ENCODE measurements at places on chromosomes 12 and 14.

- no peak for DNase-seq
These were observed 11.5 kb downstream of the C14orf180 start for GRCh38 chr14:104591031-104591430.

- no peak for DNase-seq
These were observed 107.0 kb upstream of the PRICKLE1 start for GRCh38 chr12:42696406-42697149.

DNA sequence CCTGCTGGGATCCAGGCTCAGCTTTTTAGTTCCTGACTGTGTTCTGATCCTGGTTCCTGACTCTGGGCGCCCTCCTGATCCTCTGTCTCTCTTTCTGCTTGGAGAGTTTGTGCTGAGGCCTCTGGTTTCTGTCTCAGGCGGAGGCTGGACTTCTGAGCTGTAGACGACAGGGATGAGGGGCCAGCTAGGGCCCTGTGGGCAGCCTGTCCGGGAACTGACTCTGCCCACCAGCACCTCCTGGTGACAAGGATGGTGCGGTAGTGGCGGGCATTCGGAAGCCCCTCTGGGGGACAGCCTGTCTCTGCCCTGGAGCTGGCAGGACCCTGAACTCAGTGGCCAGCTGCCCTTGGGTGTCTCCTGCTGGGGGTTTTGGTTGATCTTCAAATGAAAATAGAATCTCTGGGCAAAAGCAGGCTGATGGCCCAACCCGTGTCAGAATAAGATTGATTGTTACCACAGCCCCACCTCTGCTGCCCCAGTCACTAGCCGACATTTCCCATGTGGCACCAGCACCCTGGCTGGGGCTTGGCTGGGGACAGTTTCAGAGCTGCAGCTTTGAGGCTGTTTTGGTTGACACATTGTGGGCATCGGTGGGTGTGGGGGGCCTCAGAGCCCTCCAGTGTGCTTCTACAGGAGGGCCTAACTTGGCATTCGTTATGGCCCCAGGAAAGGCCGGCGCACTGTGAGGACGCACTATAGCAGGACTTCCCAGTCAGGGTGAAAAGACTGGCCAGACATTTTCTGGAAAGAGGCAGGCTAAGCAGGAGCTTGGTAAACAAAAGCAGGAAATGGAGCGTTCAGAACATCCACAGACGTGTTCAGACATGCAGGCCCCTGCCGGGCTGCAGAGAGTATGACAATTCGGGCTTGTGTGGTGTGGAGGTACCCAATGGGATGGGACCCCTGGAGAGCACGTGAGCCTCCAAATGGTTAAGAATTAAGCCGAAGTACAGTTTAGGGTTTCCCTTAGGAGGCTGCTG lies 16.2 kb downstream of the KRT80 start:
- no peak for DNase-seq

- peak; percentile 74 for DNase-seq
These were observed 311.9 kb downstream of the DUSP6 start for GRCh38 chr12:89040146-89040964.

- no peak for DNase-seq
These were observed 38.7 kb downstream of the STK38L start for GRCh38 chr12:27282754-27283153.

GRCh38 chr14:22980672-22981089 lies 1.7 kb downstream of the AJUBA start:
- peak; percentile 56 for DNase-seq

DNA sequence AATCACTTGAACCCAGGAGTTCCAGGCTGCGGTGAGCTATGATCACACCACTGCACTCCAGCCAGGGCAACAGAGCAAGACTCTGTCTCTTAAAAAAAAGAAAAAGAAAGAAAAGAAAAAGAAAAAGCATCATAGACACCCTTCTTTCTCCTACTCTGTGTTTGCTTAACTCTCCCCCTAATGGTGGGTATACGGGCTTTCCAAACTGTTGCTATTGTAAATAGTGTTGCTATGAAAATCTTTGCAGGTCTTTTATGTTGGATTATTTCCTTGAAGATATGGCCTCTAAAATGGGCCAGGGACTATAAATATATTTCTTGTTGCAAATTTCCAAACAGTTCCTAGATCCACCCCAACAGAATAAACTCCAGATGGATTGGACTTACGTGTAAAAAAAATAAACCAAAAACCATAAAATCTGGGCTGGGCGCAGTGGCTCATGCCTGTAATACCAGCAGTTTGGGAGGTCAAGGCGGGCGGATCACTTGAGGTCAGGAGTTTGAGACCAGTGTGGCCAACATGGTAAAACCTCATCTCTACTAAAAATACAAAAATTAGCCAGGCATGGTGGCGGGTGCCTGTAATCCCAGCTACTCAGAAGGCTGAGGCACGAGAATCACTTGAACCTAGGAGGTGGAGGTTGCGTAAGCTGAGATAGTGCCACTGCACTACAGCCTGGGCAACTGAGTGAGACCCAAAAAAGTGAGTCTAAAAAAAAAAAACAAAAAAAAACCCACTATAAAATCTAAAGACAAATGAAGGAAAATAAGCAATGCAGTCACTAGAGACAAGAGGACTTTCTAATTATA lies 25.9 kb downstream of the NFKBIA start:
- no peak for DNase-seq

DNA sequence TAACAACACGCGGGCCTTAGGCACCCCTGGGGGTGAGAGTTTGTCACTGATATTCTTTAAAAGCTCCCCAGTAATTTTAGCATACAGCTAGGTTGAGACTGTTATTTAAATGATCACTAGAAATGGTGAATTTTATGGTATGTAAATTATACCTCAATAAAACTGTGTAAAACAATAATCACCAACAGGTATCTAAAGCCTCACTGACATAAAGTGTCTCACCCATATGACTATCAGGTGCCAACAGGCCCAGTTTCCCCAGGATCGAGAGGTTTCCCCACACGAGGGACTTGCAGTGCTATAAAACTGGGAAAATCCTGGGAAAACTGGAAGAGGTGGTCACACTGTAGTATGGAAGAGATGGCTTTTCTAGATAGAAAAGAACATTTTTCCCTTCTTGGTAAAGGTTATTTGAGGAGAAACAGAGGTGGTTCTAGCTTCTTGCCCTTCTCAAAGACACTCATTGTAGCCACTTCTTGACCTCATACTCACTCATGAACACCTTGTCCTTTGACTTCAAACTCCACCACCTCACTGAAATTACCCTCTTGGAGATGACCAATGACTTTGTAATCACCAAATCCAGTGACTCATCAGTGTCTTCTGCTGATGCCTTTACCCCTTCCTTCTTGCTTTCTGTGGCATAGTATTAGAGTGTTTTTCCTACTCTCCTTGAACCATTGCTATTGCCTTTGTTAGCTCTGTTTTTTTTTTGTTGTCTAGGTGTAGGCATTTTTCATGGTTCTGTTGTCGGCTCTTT lies 24.8 kb upstream of the NUBPL start:
- DNase-seq = no peak

GRCh38 chr12:80580254-80580653 lies 127.2 kb upstream of the MYF6 start:
- DNase-seq = no peak

DNA sequence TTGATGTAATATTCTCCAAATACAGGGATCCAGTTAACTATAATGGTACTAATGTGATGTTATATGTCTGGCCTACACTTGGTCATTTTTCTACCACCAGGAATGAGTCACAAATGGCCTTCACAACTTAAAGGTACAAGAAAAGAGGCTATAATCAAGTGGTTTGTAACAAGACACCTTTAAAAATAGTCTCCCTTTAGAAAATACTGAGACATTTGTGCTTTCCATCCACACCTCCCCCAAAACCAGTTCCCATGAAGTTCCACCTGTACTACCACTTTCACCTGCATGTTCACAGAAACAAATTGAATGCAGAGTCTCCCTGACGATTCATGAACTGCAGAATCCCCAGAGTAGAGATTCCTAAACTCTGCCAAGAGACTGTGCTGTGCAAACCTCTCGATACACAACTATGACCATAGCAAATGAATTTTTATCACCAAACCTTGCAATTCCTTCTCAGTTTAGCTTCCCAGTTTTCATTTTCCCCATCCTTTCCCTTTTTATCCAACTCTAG lies 6.0 kb downstream of the BTG1 start:
- peak; percentile 38 for DNase-seq

GRCh38 chr12:111283521-111283920 lies 85.4 kb downstream of the PHETA1 start:
- DNase-seq = no peak

DNA sequence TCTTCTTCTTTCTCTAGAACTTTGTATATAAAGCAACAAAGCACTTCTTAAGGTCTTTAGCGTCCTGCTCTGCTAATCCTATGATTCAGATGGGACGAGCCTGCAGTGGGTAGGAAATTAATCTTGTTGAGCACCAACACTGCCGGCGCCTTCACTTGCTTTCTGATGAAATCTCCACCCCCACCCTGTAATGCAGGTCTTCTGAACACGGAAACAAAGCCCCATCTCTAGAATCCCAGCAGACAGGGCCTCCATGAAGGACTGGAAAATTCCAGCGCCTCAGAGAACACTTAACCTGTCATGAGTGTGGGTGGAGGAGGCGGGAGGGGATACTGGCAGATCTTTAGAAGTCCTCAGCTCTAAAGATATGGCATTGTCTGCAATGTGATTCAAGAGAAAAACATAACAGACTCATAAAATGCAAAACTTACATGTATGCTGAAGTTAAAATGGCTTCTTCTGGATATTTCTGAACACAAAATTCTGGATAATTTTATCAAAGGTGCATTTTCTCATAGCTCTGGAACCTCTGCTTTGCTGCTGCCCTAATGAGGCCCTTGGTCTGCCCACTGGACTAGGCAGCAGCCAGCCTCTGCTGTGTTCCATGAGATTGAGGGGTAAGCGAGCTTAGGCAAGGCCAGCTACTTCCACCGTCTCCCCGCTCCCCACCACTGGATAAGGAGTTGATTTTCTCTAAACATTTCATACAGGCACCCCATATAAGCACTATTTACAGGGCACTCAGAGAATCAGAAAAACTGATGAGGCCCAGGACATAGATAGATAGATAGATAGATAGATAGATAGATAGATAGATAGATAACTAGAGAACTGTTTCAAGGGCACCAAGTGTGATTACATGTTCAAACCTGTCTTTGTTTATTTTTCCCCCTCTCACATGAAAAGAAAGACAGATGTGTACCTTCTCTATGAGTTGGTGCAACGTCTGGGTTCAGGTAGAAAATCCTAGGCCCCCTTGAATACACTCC lies 43.1 kb downstream of the ZFP36L1 start:
- no peak for DNase-seq

DNA sequence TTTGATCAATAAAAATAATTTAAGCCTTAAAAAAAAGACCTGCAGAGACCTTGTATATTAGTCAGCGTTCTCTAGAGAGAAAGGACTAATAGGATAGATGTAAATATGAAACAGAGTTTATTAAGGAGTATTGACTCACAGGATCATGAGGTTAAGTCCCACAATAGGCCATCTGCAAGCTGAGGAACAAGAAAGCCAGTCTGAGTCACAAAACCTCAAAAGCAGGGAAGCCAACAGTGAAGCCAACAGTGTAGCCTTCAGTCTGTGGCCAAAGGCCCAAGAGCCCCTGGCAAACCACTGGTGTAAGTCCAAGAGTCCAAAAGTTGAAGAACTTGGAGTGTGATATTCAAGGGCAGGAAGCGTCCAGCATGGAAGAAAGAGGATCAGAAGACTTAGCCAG lies 66.3 kb downstream of the TBX5 start:
- DNase-seq = no peak

- DNase-seq = no peak
These were observed 57.6 kb downstream of the NCOR2 start for GRCh38 chr12:124509676-124510300.

DNA sequence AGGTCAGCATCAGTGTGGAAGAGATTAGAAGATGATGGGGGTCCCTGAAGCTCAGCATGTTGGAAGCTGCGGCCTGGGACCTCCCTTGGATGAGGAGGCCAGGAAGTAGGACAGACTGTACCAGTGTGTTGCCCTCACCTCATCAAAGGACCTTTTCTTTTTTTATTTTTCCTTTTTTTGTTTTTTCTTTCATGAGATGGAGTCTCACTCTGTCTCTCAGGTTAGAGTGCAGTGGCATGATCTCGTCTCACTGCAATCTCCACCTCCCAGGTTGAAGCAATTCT lies 16.4 kb upstream of the FAM222A start:
- DNase-seq = no peak

DNA sequence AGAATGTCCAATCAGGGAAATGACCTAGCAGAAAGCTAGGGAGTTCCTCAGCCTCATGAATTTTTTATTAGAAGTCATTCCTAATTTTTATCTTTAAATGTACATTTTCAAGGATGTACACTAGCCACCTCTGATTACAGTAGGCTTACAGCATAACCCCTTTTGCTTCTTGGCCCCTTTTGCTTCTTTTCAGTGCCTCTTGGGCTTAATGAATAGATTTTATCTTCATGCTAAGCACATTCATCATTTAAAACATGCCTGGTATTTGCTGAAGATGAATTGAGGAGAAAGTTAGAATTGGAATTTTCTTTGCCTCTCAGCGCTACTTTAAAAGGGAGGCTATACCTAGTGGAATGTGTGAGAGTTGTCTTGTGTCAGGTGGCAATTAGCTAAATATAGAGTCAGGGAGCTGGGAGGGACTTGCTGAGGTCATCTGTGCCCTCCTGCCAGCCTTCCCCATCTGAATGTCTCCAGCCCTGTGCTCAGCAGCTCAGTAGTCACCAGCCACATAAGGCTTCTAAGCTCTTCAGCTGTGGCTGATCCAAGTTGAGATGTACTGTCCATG lies 132.1 kb downstream of the SAMD4A start:
- no peak for DNase-seq

DNA sequence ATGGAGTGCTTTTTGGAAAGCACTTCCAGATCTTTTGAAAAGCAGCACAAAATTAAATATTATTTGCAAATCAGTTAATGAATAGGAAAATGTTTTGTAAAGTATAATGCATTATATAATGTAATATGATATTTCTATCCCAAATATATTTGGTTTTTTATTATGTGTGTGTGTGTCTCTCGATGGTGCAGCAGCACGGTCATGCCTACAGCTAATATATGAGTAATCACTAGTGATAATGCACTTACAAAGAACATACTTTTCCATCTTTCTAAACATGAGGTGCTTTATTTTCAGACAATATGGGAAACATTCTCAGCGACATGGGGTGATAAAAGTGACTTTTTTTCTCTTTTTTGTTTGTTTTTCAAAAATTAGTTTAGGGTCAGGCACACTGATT lies 1.3 kb upstream of the EEA1 start:
- no peak for DNase-seq

DNA sequence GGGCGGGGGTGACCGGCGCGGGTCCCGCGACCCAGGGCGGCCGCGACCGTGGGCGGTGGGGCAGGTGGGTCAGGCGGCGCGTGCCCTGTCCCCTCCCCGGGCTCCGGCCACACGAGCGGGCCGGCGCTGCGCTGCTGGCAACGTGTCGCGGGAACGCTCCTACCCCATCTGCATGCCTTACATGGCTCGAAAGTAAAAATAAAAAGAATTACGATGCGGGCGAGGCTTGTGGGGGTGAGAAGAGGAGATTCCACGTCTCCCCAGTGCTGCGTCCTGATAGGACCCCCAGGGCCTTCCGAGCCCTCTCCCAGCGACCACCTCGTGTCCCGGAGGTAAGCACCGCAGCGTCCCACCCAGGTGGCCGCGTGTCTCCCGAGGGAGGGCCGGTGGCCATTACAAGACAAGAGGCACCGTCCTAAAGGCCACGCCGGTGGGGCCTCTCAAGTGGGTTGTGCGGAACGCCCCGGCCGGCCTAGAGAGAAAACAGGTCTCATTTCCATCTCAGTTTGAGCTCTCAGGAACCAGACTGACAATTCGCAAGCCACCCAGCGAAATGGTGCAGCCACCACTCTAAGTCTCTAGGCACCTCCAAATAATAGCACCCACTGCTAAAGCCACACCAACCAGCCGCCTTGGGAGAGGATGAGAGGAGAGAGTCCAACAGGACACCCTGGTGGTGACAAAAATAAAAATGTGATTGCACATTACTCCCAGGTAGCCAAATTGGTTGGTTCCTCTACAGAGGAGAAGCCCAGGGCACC lies 612 bp upstream of the FOXN3 start:
- peak; percentile 79 for DNase-seq
